Gastroesophageal sphincter (tissue), 4 donors: ENCODE measurements at places on chromosomes 5 and 9. TPM values are rescaled to one million over a fixed set of nuclear protein-coding genes. Genes with fewer than 3 reads are reported as not detected.

CACFD1 gene
- 22.3 TPM for total RNA-seq

GARIN3 gene
- total RNA-seq, result not detected

SPATA9 gene
- 0.27 TPM for total RNA-seq

NOP16 gene
- total RNA-seq, result 12.5 TPM

DNA sequence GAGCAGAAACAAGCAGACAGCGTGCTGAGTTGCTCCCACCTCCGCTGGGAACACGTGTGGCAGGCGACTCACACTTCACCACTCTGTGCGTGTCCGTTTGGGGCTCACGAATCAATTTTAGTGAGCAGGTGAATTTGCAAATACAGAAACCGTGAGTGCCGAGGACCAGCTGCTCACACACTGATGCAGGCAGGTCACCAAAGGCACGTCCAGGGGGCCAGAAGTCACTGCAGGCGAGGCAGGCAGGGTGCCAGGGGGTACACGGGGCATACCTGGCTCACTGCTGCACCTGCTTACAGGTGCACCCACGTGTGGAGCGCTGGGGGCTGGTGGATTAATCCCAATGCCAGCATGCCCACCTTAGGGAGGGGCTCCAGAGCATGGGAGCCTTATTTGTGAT lies 68.8 kb downstream of the ZNF354C start:
- ATAC-seq, result no peak

GRCh38 chr5:32646061-32646969 lies 61.0 kb downstream of the SUB1 start:
- no peak for ATAC-seq

DNA sequence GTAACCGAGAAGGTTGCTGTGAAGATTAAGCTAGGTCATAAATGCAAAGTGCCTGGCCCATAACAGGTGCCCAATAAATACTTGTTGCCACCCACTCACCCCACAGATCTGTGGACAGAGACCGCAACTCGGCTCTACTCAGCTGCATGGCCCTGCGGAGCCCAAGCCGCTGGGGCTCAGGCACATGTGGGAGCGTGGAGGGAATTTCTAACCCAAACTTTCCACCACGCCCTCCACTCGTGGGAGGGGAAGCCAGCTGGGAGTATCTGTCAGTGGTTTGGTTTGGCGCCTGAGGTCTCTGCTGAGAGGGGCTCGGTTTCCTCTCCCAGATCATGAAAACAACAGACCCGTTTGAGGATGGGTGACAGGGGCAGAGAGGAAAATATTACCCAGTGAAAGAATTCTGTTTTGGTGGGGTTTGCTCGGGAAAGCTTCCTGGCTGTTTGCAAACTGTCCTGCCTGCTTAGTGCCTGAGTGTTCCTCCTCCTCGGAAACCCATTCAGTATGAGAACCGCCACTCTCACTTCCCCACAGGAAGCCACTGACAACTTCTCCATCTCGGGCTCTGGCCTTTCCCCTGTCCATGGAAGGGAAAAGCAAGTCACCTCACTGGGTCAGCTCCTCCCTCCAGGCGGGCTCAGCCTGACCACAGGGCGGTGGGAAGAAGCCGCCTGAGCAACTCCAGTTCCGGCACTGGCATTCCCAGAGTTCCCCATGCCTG lies 60.1 kb downstream of the RGS3 start:
- ATAC-seq, result peak; percentile 57

- no peak for ATAC-seq
Observed at GRCh38 chr9:93065135-93065720, 6.7 kb downstream of the SUSD3 start.

DNA sequence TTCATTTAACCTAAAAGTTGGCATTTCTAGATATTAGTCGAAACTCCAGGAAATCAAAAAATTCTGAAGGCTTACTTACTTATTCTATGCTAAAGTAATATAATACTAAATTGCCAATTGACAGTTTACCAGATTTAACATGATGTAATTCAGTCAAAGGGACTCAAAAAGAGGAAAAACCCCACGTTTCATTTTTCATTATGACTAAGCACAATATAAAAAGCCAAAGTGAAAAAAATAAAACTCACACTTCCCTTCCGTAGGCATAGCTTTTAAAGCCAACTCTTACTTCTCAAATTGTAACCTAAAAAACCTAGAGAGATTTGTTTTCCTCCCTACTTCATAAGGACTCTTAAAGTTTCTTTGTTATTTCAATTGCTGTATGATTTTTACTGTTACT lies 146.6 kb downstream of the RAPGEF6 start:
- ATAC-seq, result no peak

DNA sequence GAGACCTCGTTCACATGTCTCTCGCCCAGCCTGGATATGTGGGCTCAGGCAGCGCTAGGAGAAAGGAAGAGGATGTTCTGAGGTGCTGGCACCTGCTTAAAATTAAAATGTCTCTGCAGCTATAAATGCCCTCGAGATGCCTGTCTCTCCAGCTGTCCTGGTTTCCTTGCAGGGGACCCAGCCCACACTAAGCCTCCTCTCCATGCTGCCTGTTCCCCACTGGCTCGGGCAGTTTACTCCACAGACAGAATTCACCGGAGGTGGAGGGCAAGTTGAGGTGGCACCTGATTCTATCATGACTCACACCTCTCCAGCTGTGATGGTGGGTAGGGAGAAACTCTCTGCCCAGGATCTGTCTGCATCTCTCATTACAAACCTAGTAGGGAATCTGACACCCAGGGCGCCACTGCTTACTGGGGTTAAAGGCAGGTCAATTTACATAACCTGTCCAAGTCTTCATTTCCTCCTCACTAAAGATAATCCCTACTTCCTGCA lies 420.9 kb downstream of the SPOCK1 start:
- no peak for ATAC-seq

GRCh38 chr5:139481580-139482049 lies 943 bp downstream of the STING1 start:
- peak; percentile 48 for ATAC-seq
